Stimulated activated CD4-positive, alpha-beta T cell treated with anti-CD3 and anti-CD28 coated beads, Interleukin-1b, Interleukin-23, amount 100 ng/mL, for 24 hours (primary cell): ENCODE measurements at places on chromosomes 7 and 10.

DNA sequence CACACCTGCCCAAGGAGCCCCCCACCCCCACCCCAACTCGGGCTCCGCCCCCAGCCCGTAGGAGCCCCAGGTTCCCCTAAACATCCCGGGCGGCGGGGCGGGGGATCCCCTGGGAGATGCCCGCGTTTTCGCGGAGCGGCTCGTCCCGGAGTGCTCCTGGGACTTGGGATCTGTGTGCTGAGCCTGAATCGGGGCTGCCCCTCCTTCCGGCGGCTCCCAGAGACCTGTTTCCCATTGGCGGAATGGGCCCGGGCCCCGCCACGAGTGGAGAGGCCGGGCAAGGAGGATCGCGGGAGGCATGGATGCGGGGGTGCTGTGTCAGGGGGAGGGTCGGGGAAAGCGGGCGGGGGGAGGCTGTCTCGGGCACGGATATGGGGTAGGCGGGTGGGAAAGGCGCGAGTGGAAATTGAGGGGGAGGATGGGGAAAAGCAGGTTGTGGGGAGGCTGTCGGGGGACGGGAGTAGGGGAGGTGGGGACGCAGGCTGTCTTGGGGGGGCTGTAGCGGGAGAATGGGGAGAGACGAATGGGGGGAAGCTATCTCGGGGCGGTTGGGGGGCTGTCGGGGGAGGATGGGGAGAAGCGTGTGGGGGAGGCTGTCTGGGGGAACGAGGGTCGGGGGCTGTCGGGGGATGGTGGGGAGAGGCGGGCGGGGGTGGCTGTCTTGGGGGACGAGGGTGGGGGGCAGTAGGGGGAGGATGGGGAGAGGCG lies 572 bp upstream of the BHLHA15 start:
- no peak for DNase-seq

GRCh38 chr7:95322396-95322795 lies 1.9 kb downstream of the PON1 start:
- DNase-seq = no peak

GRCh38 chr7:92297736-92298135 lies 52.0 kb downstream of the ANKIB1 start:
- DNase-seq = no peak

- no peak for DNase-seq
These were observed 32.1 kb downstream of the KCNMA1 start for GRCh38 chr10:77605466-77605865.

- DNase-seq = no peak
These were observed 84.6 kb upstream of the PDE1C start for GRCh38 chr7:32154797-32155196.

DNA sequence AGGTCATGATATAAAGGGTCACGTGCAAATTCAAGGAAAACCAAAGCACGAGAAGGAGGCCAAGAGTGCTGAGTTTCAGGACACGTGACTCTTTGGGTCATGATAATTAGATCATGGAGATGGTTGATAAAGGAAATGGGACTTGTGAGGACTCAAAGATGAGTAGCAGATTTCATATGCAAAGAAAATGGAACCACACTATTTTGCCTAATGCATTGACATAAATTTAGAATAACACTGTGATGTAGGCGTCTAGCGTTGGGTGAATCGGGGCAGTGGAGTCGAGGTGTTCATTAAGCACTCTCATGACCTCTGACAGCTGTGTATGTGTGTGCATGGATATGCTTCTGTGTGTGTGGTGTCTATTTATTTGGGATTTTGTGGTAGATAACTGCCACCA lies 1025.6 kb upstream of the LRRTM3 start:
- DNase-seq = no peak

- no peak for DNase-seq
These were observed 47.7 kb upstream of the LYZL1 start for GRCh38 chr10:29240986-29241660.

- DNase-seq = no peak
These were observed 114.2 kb upstream of the GPR22 start for GRCh38 chr7:107355616-107356015.

DNA sequence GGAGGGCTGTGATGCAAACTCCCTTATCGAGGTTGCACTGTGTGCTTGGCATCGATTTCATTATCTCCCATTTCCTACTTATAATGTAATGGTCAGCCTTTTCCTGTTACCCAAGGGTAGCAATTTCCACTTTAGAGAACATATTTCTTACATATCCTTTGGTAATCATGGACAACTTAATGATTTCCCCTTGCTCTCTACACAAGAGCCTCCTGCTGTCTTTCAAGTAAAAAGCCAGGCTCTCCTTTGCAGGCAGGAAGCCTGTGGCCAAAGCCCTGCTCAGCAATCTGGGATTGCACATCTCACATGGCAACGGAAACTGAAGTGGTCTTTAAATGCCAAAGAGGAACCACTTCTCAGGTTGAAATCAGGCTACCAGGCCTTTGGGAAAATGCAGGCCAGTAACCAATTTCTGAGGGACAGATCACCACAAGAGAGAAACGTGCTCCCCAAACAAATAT lies 86.7 kb upstream of the IKZF1 start:
- DNase-seq = no peak

DNA sequence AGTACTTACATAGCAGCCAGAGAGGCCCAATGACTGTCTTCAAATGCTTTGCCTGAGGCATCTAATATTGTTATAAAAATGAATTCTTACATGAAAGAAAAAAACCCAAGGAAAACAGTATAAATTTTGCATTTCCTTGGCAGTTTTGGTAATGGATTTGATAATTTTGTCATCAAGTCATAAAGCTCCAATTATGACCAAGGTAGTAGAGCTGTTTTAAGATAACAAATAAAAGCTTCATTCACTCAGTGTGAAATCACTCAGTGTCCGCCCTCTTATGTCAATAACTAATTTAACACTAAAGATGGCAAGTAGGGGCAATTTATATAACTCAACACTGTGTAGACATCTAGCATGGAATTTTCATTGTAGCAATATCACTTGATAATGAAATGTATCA lies 193.9 kb downstream of the ANKRD7 start:
- no peak for DNase-seq

DNA sequence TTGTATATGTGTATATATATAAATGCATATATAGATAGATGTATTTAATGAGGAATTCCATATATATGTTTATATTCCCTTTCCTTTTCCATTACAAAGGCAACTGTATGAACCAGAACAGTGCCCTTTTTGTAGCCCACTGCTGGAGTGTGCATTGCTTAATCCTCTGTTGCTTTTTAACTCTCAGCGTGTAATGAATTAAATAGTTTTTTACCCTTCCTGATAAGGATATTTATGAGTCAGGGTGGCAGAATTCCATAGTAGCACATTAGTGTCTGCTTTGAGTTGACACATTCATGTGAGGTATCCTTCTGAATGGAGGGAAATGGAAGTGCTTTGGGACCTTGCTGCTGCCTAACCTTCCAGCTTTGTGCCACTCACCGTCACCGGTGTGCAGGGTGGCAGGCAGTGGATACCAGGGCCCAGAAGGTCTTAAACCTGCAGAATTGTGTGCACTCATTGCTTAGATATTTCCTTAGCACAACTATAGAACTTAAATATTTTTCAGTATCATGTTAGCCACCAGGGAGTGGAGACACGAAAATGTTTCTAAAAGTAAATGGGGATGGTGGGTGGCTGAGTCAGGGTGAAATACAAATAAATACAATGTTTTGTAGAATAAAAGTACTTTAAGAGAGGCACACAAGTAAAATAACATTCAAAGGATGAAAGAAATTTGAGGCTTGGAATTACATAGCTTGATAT lies 117.9 kb downstream of the SND1 start:
- no peak for DNase-seq

DNA sequence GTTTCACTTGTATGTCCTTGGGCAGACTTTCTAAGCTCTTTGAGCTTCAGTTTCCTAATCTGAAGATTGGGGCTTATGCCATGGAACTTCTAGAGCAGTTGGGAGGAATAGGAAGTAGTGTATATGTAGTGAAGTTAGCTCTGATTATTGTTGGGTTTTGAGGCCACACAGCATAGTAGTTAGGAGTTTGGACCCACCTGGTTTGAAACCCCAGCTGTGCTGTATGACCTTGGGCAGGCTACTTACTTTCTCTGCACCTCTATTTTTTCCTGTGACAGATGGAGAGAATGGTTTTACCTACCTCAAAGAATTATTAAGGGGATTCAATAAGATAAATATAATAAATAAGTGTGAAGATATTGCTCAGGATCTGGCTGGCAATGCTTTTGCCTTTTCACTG lies 61.4 kb upstream of the ADRB1 start:
- no peak for DNase-seq

GRCh38 chr7:1242606-1243289 lies 10.1 kb downstream of the UNCX start:
- DNase-seq = no peak

DNA sequence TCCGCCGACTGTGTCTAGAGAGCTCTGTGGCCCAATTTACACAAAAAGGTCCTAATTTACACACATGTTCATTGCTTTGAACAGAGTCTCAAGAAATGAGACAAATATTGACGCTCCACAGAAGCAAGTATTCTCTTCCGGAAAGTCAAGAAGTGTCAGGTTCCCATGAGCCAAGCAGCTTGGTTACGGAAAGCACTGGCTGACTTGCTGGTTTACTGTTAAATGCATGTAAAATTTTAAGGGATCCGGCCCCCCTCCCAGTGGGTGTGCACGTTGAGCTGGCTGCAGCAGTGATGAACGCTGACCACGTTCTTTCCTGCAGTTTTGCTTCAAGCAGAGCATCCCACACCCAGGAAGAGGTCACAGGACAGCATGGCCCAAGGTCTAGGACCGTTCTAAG lies 76.8 kb downstream of the DIP2C start:
- no peak for DNase-seq

- no peak for DNase-seq
These were observed 173.4 kb downstream of the IMMP2L start for GRCh38 chr7:111388912-111389311.

- no peak for DNase-seq
These were observed 53.9 kb upstream of the CREB5 start for GRCh38 chr7:28358423-28358868.

DNA sequence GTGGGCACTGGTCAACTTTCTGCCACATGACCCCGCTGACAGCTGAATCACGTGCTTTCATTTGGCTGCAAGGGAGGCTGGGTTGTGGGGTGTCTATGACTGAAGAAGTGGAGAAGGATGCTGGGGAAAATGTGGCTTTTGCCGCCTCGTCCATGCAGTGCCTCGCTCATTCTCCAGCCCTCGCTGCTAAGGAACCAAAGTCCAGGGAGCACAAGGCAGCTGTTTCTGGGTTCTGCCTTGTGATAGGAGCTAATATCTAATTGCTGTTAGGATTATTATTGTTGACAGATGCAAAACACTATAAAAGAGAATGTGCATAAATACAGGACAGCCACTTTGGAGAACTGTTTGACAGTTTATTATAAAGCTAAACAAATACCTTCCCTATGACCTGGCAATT lies 4.9 kb upstream of the CAMK2B start:
- DNase-seq = no peak

GRCh38 chr10:113420733-113421675 lies 131.8 kb upstream of the HABP2 start:
- DNase-seq = no peak

GRCh38 chr7:124722292-124722691 lies 43.3 kb downstream of the GPR37 start:
- DNase-seq = no peak

DNA sequence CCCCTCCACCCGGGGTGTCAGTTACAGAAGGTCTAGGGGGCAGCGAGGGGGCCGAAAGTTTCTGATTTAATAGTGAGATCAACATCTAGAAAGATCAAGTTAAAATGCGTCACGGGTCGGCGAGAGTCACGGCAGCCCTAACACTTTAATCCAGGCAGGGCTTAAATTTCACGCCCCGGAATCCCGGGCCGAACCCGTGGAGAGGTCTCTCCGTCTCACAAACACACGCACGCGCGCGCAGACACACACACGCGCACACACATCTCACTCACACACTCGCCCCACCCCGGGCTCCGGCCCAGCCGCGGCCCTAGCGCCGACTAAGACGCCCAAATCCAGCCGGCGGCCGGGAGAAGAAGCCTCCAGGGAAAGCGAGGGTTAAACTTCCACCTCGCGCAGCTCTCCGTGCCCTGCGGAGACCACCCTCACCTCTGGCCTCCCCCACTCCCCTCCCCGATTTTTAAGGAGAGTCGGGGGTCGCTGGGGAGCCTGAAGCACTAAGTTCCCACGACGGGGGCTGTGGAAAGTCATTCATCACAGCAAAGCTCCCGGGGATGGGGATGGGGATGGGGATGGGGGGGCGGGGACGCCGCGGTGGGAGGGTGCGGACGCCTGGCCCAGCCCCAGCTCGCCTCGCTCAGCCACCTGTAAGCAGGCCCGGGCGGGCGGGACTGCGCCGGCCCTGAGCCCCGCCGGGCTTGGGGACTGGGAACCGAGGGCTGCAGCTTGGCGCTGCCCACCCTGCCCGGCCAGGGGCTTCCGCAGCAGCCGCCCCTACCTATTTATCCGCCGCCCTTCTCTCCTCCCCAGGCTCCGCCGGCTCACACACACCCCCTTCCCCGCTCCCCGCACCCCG lies 1.6 kb downstream of the PDGFA start:
- DNase-seq = no peak

GRCh38 chr7:70608229-70608628 lies 523.7 kb upstream of the GALNT17 start:
- no peak for DNase-seq

DNA sequence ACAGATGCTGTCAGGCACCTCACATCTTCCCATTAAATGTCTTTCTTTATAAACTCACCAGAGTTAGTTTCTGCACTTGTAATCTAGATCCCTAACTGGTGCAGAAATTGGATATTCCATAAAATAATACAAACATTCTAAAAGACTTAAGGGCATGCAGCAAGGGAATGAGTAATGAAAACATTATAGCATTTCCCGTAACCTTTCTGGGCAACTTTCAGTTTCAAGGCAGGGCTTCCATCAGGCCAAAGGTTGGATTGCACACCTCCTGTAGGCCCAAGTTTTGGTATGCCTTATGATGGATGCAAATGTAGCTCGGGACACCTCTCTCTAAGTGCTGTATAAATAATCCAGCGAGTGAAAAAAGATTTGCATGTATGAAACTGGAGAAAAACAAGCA lies 129.9 kb upstream of the LYZL2 start:
- DNase-seq = no peak

DNA sequence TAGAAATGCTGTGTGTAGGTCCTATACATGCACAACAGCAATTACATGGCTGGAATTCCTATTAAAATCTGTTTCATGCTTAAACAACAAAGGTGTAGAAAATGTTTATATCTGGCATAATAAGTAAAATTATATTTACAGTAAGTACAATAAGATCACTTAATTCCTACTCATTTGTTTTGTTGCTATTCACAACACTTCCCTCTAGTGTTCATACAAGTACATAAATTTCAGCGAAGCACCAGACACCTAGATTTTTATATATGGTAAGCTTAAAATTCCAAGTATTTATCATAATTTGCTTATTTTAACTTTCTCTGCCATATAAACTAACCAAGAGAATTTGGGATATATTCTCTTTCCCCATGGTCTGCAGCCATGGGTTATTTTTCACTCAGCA lies 51.8 kb upstream of the ANK3 start:
- DNase-seq = no peak
